ENCODE measurements at places on chromosomes 16 and 17. TPM values are rescaled to one million over a fixed set of nuclear protein-coding genes. Genes with fewer than 3 reads are reported as not detected.
A peak's percentile ranks its signal among the peaks of the same experiment; 100 is the strongest.

DNA sequence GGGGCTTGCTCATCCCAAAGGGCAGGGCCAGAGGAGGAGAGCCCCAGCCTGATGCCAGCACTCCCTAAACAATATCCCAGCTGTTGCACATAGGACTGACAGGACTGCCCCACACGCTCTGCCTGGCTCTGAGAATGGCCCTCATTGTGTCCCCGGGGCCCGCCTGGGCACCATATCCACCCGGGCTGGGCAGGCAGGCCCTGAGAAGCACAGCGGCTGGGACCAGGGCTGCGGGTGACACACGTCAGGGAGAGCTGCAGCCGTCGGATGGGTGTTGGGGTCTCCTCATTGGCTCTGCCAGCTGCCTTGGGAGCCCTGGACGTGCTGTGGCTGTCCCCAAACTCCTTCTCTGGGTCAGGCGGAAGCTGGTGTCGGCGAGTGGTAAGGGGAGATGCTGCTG lies 4.2 kb downstream of the BCAR1 start:
- no peak for DNase-seq

DNA sequence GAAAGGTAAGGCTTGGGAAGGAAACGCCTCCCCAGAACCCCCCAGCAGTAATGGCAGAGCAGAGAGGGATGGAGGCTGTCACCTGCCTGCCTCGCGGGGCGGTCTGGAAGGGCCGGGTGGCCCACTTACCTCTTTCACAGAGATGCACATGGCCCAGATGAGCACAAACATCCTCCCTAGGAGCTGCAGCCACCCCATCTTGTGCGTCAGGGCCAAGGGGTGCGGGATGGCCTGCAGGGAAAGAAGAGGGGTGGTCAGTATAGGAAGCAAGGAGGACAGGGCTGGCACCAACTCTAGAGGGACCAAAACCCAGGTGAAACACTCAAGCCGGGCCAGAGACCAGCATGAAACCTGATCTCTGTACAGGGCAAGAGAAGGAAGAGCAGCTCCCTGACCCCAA lies 29.7 kb downstream of the TRPV3 start:
- no peak for DNase-seq

DNA sequence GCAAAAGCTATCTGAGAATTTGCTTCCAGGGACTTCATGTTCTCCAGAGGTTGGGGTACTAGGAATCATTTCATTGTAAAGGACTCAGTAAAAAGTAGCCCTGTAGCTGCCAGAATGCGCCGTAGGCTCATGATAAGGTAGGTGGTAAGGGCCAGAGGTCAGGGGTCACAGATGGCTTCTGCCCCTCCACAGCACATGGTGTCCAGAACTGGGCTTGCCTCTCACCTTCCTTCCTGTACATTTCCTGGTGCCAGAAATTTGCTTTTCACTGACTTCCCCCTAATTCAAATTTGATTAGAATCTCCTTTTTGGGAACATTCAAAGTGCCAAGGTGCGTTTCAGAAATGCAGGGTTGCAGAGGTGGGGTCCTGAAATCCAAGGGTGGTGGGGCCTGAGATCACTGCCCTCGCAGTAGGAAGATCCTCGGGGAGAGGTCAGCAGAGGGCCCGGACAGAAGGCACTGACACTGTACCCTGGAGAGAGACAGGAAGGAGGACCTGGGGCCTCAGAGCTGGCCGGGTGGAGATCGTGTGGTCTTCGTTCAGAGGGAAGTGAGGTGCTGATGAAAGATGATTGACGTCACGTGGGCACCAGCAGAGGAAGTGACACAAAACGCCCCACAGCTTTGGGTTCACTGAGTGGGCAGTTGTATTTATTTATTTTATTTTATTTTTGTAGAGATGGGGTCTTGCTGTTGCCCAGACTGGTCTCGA lies 25.5 kb upstream of the METRNL start:
- DNase-seq, result peak; percentile 36

SEZ6L2 gene
- 48.7 TPM for total RNA-seq

DNA sequence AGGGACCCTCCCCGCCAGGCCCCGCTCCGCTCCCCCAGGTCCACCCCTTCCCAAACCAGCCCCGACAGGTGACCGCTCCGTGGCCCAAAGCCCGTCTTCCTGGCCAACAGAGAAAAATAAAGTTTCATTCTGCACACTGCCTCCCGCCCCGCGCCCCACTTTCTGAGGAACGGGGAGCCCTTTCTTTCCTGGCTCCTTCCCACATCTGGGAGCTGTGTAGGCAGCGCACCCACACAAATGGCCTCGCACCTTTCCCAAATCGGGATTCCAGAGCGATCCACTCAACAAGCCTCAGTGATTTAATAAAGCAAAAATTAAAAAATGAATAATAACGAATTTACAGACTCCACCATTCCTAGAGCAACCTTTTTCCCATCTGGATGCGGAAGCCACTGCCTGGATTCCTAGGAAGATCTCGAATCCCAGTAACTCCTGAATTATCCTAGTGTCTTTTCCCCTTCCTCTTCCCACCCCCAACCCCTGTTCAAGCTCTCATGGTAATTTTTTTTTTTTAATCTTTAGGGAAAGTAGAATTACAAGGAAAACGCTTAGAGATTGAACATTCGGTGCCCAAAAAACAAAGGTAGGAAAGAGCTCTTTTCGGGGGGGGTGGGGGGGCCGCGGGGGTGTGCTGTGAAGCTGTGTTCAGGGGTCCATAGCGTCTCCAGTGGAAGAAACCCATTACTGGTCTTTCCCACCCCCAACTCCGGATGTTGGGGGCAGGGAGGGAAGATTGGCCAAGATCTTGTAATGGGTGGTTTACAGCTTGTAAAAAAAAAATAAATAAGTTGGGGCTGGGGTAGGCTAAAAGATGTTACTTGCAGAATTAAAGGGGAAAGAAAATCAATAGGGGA lies 1.6 kb downstream of the IGF2BP1 start:
- DNase-seq, result peak; percentile 70

TBC1D3L gene
- 35.8 TPM for total RNA-seq

GRCh38 chr17:42518046-42518754 lies 17.8 kb upstream of the NAGLU start:
- no peak for DNase-seq

DNA sequence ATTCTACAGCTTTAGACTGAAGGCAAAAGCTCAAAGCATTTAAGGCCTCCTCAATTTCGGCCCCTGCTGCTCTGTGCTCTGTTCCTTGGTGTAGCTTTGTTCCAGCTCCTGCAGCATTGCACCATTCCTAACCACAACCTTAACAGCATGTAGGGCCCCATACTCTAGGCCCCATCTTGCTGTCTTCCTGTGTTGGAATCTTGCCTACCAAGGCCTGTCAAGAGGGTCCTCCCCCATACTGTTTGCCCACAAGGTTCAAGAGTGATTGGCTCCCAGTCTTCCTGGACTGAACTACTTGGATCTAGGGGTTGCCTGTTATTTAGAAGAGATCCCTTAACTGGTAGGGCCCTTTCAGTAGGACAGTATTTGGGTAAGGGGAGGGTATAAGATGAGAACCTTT lies 26.8 kb downstream of the TRPV2 start:
- no peak for DNase-seq

DNA sequence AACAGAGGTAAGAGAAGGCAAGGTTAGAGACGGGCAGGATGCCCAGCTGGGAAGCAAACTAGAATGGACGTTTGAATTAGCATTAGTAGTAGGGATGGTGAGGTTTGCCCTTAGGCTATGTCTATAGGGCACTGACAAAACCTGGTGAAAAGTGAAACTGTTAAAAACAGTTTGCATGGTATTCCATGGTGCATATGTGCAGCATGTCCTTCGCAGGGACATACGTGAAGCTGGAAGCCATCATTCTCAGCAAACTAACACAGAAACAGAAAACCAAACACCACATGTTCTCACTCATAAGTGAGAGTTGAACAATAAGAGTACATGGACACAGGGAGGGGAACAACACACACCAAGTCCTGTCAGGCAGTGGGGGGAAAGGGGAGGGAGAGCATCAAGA lies 25.8 kb downstream of the NACA2 start:
- DNase-seq, result no peak

TNRC6C gene
- total RNA-seq, result 22.4 TPM

TMEM235 gene
- 0.29 TPM for total RNA-seq

- DNase-seq, result no peak
Observed at GRCh38 chr17:55693254-55694216, 29.1 kb downstream of the TMEM100 start.

DNA sequence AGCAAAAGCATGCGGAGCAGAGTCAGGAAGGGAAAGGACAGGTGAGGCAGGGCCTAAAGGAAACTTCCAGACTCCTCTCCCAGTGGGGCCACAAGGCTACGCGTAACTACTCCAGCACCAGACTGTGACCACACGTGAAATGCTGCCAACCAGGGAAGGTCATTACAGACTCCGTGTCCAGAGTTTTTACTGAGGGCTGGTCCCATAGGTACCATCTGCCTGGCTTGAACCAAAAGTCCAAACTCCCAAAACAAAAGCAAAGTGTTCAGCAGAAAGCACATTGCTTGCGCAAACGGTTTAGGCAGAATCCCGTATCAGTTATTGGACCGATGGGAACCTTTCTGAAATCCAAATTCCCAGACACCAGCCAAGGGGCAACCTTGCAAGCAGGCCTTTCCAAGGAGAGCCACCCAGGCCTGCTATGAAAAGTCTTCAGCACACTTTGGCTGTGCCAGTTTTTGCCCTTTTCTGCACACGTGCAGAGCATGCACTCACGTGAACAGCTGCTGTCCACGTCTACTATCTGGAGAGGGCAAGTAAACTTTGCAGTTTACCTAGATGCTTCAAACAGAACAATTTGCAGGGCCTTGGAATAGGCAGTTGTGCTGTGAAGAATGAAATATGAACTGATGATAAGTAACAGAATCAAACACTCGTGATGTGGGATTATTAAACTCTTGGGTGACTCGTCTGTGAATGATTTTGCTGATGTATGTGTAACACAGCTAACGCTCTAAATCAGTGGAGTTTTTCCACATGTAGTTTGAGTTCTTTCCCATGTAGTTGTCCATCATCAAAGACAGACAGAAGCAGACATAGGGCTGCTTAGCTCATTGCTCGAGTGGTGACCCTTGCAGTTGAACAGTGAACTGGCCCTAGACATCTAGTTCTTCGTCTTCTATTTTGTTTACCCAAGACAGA lies 58.1 kb upstream of the CRISPLD2 start:
- DNase-seq, result no peak

- no peak for DNase-seq
Observed at GRCh38 chr16:86396422-86396821, 113.9 kb upstream of the FOXF1 start.

ADGRG1 gene
- 0.64 TPM for total RNA-seq

- peak; percentile 45 for DNase-seq
Observed at GRCh38 chr17:7017827-7018200, 5.0 kb upstream of the BCL6B start.

UTP4 gene
- 42.6 TPM for total RNA-seq

GRCh38 chr17:66192378-66192687 lies 400 bp upstream of the CEP112 start:
- no peak for DNase-seq

DNA sequence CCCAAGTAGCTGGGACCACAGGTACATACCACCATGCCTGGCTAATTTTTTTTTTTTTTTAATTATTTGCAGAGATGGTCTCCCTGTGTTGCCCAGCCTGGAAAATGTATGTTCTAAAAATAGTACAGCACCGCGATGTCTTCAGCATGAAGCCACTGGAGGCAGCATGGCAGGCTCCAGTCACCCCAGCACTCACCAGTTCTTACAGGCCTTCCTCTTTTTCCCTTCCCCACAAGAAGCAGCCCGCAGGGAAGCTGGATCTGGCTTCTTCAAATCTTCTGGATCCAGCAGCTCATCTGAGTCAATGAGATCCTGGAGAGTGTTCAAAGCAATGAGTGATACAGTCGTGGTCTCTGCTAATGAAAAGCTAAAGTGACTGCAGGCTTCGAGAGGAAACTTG lies 16.2 kb downstream of the CIAPIN1 start:
- DNase-seq, result no peak

- DNase-seq, result no peak
Observed at GRCh38 chr16:86994651-86995171, 322.5 kb downstream of the C16orf95 start.

DNA sequence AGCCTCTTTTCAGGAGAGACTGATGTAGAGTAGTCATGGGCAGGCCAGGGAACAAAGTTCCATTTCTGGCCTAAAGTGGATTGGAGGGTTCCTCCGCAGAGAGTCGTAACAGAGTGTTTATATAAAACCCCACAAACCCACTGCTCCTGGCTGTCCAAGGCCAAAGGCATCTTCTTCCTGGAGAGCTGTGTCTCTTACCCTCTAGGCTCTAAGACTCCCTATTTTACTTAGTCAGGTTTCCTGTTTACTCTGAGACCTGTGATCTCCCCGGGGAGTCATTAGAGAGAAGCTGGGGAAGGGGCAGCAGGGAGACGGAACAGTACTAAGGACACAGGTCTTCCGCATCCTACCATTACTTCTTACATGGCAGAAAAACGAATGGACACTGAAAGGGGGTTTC lies 69.5 kb downstream of the HIC1 start:
- peak; percentile 71 for DNase-seq

DNA sequence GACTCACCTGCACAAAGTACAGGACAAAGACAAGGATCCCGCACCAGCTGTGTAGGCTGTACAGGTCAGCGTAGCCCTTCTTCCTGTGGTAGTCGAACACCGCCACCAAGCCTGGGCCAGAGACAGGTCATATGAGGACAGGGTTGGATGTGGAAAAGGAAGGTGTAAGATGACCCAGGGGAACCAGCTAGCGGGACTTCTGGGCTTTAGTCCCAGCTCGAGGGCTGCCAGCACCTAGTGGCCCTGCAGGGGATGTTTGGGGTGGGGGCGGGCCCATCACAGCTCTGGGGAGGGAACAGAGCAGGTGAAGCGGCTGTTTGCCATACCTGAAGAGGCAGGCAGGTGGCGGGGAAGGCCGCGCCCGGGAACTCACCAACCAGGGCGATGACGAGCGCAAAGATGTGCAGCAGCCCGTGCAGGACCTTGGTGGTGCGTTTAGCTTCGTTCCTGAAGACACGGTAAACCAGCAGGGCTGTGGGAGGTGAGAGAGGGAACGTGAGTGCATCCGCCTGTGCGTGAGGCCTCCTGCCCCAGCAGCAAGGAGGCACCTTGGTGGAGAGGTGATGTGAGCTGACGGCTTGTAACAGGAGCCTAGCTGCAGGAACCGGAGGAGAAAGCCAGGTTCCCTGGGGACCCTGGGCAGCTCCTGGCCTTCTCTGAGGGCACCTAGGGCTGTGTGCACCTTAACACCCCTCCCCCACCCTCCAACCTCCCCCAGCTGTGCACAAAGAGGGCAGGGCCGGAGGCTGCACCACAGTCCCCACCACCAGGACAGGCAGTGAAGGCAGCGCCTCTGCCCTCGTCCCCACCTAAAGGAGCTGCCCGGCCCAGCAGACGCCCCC lies 10.2 kb downstream of the CYB561 start:
- peak; percentile 87 for DNase-seq
